ENCODE measurements at places on chromosomes 12 and 14. TPM values are rescaled to one million over a fixed set of nuclear protein-coding genes. Genes with fewer than 3 reads are reported as not detected.

RND1 gene
- total RNA-seq = 1.8 TPM

NUDT4 gene
- total RNA-seq = 91.1 TPM

CTSG gene
- 4.1 TPM for total RNA-seq

RFLNA gene
- total RNA-seq = 6.5 TPM

SLCO1A2 gene
- total RNA-seq = not detected

VASH1 gene
- total RNA-seq = 27.7 TPM

KRT2 gene
- total RNA-seq = not detected

GOLGA5 gene
- 29.5 TPM for total RNA-seq

ZNF410 gene
- 55.0 TPM for total RNA-seq

DPPA3 gene
- not detected for total RNA-seq

DEPDC4 gene
- total RNA-seq = not detected

PPP1R3E gene
- 8.7 TPM for total RNA-seq

PDE3A gene
- 78.3 TPM for total RNA-seq

DNA sequence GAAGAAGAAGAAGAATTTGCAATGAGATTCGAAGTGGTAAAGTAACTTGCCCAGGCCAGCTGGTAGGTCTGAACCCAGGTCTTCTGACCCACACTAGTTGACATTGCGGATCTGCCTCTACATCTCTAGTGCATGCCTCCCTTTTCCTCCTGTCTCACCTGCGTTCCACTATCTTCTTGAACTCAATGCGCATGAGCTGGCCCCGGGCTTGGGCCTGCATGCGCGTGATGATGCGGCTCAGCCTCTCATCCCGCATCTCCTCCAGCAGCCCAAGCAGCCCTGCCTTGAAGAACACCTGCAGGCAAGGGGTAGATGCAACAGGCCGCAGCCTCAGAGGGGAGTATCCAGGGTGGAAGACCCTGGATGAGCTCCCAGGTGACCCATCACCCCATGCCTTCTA is 11.9 kb downstream of the MYH6 start:
- H3K36me3 ChIP-seq = no peaks in the 10 kb centered on the region
- H3K4me3 ChIP-seq = no peak overlapping the region
- no peak for DNase-seq

DNA sequence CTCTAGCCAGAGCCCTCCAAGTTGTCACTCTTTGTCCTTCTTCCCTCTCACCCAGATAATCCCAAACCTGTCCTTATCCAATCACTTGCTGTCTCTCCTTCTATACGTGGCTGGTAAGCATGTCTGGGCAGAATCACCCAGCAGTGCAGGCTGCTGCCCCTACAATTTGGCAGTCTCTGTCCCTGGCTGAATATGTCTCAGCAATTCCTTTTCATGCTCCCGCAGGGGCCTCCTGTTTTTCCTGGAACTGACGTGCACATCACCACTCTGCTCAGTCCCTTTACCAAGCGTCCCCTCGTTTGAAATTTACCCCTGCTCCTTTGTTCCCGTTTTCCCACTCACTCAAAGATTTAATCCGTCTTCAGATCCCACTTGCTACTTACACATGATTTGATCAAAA is 80.0 kb downstream of the ST8SIA1 start:
- no peaks in the 10 kb centered on the region for H3K27me3 ChIP-seq
- no peak for DNase-seq
- peaks cover 16% of the 10 kb centered on the region for H3K4me1 ChIP-seq
- H3K36me3 ChIP-seq = no peaks in the 10 kb centered on the region
- H3K27ac ChIP-seq = no peak overlapping the region

- peaks cover 6% of the 10 kb centered on the region for H3K4me1 ChIP-seq
- H3K36me3 ChIP-seq = no peaks in the 10 kb centered on the region
- DNase-seq = no peak
- no peak overlapping the region for H3K27ac ChIP-seq
- no peaks in the 10 kb centered on the region for H3K27me3 ChIP-seq
Measured at GRCh38 chr14:95862243-95862642, 14.4 kb upstream of the TUNAR start.

- no peaks in the 10 kb centered on the region for H3K4me1 ChIP-seq
- H3K27me3 ChIP-seq = no peaks in the 10 kb centered on the region
- DNase-seq = no peak
- H3K36me3 ChIP-seq = peaks cover 46% of the 10 kb centered on the region
Measured at GRCh38 chr14:35078082-35078481, 32.0 kb downstream of the FAM177A1 start.

- no peaks in the 10 kb centered on the region for H3K36me3 ChIP-seq
- peaks cover 63% of the 10 kb centered on the region for H3K4me1 ChIP-seq
- H3K27me3 ChIP-seq = no peaks in the 10 kb centered on the region
Measured at GRCh38 chr14:32702562-32702961, 236.1 kb upstream of the NPAS3 start.

DNA sequence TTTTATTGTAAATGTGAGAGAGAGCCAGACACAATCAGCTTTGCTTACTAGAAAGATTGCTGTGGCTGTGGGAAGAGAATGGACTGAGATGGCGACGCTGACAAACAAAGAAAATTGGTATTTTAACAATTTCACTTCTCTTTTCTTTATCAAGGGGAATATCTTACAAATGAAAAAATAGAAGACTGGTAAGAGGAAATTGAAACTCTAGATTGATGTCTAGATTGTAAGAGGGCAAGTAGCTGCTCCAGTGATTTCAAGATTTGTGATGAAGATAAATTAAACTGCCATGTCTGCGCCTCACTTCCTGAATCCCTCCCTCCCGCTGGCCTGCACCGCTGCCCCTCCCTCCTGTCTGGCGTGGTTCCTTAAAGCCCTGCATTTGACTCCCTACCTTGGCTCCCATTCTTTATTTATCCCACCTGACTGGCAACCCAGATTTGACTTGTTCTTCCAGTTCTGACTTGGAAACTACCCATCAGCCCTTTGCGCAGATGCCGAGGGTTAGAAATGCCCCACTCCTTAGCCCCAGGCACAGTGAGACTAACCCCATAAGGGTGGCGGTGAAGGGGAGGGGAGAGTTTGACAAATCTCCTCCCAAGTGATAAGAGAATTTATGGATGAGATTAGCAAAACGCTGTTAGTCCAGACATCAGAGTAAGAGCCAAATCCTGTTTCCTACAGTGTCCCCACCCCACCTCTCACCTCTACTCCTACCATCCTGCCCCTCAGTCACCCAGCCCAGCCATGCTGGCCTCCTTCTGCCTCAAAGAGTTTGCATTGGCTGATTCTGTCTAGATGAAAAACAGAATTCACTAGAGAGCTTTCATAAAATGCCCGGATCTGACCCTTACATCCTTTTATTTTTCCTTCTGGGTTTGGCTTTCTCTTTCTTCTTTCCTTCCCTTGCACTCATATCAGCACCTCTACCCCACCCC is 125.3 kb upstream of the ATF7IP start:
- H3K27me3 ChIP-seq = no peaks in the 10 kb centered on the region
- no peak for DNase-seq
- peak overlapping the region; percentile 49 for H3K4me3 ChIP-seq
- no peaks in the 10 kb centered on the region for H3K36me3 ChIP-seq
- peak overlapping the region; percentile 17 for H3K27ac ChIP-seq

DNA sequence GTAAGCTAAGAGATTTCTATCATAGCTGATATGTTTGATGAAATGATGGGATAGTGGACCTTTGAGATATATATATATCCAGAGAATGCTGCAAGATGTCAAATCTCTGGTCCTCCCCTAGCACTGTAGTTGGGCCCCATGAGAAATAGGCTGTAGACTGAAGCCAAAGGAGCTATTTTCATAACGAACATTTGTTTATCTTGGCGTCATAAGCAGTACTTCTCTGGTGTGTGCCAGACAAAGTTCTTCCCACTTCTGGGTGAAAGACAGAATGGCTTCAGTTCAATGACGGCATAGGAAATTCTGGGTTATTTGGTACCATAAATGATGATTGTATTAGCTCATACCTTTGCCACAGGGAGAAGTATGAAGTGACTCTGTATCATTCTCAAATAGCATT is 534.3 kb downstream of the SOX5 start:
- H3K36me3 ChIP-seq = no peaks in the 10 kb centered on the region
- H3K27ac ChIP-seq = peak overlapping the region; percentile 61
- H3K4me3 ChIP-seq = no peak overlapping the region
- H3K27me3 ChIP-seq = no peaks in the 10 kb centered on the region
- DNase-seq = no peak

GRCh38 chr12:27148791-27149190 is 66.4 kb upstream of the C12orf71 start:
- peaks cover 3% of the 10 kb centered on the region for H3K4me1 ChIP-seq
- no peak for DNase-seq
- no peaks in the 10 kb centered on the region for H3K27me3 ChIP-seq
- H3K27ac ChIP-seq = no peak overlapping the region
- no peaks in the 10 kb centered on the region for H3K36me3 ChIP-seq

GRCh38 chr12:93256256-93256969 is 121.3 kb upstream of the NUDT4 start:
- peaks cover 6% of the 10 kb centered on the region for H3K4me1 ChIP-seq
- no peaks in the 10 kb centered on the region for H3K36me3 ChIP-seq
- H3K4me3 ChIP-seq = no peak overlapping the region

- H3K27ac ChIP-seq = no peak overlapping the region
- no peak overlapping the region for H3K4me3 ChIP-seq
- H3K36me3 ChIP-seq = no peaks in the 10 kb centered on the region
- no peak for DNase-seq
Measured at GRCh38 chr12:23376238-23376637, 573.2 kb downstream of the SOX5 start.

DNA sequence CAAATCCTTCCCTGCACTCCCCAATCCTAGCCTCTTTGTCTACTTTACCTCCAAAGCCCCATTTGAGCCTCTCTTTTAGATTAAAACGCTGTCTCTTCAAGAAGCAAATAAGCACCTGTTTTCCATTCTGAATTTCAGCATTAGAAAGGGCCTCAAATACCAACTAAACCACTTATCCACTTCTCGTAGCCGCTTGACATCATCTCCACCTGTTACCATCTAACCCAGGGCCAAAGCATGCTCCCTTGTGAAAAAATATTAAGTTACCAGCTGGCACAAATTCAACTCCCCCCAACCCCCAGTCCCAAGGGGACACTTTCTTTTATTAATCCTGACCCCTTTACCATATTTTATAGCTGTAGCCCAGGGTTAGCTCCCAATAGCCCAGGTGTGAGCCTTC is 43.1 kb downstream of the GPHB5 start:
- no peaks in the 10 kb centered on the region for H3K36me3 ChIP-seq
- no peak overlapping the region for H3K27ac ChIP-seq
- no peak overlapping the region for H3K4me3 ChIP-seq

- H3K4me3 ChIP-seq = peak overlapping the region; percentile 95
- H3K36me3 ChIP-seq = peaks cover 23% of the 10 kb centered on the region
- H3K4me1 ChIP-seq = peaks cover 25% of the 10 kb centered on the region
- H3K27me3 ChIP-seq = no peaks in the 10 kb centered on the region
Measured at GRCh38 chr14:20460458-20461224, 593 bp downstream of the PIP4P1 start.

DNA sequence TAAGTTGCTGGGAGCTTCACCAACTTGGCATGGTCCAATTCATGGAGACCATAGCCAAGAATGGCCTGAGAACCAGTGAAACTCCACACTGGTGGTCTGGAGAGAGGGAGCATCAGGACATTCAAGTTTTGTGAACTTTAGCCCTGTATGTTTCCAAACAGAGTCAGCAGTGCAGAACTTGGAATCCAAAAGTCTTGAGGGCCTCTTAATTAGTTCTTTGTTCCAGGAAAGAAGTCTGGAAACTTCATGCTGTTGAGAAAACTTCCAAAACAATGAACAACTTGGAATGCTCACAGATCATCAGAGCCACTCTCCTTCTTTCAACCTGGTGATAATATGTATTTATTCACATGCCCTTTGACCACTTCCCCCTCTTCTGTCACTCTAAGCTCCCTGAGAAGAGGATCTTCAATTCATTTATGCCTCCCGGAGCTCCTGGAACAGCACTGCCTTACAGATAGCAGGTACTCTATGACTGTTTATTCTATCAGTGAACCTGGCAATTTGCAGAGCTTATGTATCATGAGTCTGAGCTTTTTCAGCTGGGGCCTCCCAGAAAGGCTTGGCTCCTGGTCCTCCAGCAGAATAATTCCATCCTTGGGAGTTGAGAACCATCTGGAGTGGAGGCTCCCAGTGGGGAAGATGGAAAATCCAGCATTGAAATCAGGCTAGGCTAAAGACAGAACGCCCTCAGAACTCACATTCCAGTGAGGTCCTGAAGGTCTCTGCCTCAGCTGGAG is 191.4 kb downstream of the KTN1 start:
- DNase-seq = no peak
- H3K27ac ChIP-seq = no peak overlapping the region
- H3K4me3 ChIP-seq = no peak overlapping the region

GRCh38 chr12:92218394-92219077 is 72.9 kb upstream of the BTG1 start:
- no peaks in the 10 kb centered on the region for H3K27me3 ChIP-seq
- H3K36me3 ChIP-seq = no peaks in the 10 kb centered on the region
- no peak overlapping the region for H3K27ac ChIP-seq
- H3K4me3 ChIP-seq = no peak overlapping the region

DNA sequence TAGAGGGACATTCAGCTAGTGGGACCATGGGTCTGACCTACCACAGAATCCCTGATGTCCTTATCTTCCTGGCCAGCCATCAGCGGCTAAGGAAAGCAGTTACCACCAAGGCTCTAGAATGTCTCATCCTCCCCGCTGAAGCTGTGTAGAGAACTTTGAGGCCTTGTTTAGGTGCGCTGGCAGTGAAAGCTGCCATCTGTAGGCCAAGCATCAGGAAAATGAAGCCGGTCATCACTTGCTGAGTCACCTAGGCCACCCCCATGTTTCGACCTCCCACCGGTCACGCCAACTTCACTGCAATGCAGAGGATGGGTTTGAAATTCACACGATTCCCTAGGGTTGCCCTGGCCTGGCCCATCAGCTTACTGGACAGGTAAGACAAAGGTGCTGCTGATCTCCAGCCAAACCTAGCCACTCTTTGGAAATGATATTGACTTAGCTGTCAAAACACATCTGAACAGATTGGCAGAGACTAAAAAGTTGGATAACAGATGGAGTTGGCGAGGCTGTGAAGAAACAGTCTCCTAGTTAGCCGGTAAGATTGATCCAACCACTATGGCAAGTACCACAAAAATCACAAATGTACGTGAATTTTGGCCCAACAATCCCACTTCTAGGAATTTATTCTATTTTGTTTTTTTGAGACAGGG is 52.0 kb downstream of the NOS1 start:
- no peaks in the 10 kb centered on the region for H3K36me3 ChIP-seq
- no peaks in the 10 kb centered on the region for H3K4me1 ChIP-seq
- H3K27me3 ChIP-seq = no peaks in the 10 kb centered on the region
- DNase-seq = no peak
- H3K4me3 ChIP-seq = no peak overlapping the region

GRCh38 chr12:53984901-53985691 is at the start of gene HOXC10:
HOXC10 (plus strand) TSS chr12:53985146; CDS start chr12:53985260, 114 bp downstream.
- H3K4me3 ChIP-seq = peak within 1 kb of the TSS; percentile 68
- H3K36me3 ChIP-seq = no peaks in the 10 kb centered on the region
- H3K4me1 ChIP-seq = peaks cover 25% of the 10 kb centered on the region
- H3K27me3 ChIP-seq = peaks cover 65% of the 10 kb centered on the region
- DNase-seq = peak; percentile 63

Measured in thoracic aorta (tissue), 2 donors.